ENCODE measurements at places on chromosomes 1 and 21. TPM values are rescaled to one million over a fixed set of nuclear protein-coding genes. Genes with fewer than 3 reads are reported as not detected.

CHRM3 gene
- 0.36 TPM for total RNA-seq

DDAH1 gene
- 0.09 TPM for total RNA-seq

DNA sequence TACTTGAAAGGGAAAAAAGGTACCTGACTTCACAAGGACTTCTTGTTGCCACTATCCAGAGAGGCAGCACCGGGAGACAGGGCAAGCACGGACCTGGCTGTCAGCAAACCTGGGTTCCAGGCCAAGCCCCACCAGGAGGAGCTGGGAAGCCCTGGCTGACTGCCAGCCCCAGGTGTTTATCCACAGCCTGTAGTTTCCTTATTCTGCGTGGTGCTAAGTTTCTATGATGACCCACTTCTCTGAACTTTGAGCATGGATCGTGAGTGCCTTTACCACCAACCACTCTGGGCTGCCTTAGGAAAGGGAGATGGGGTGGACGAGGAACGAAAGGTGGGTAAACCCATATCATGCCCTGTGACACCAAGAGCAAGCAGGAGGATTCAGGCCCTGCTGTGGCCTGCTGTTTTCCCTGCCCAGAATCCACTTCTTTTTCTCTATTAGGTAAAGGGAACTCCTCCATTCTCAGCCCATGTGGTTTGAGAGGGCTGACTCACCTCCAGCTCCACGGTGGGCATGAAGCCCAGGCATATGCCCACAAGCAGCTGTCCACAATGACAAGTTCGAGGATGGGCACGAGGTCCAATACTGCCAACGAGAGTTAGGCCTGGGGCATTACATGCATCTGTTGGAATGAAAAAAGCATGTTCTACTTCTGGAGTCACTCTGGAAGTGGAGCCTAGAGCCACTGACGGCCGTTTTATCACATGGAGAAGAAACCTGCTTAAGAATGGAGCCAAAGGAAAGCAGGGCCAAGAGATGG, 20.3 kb downstream of the TSPAN2 start:
- H3K27me3 ChIP-seq, result no peaks in the 10 kb centered on the region
- DNase-seq, result no peak
- no peak overlapping the region for H3K27ac ChIP-seq
- peaks cover 53% of the 10 kb centered on the region for H3K4me1 ChIP-seq
- H3K36me3 ChIP-seq, result no peaks in the 10 kb centered on the region

- H3K36me3 ChIP-seq, result peaks cover 21% of the 10 kb centered on the region
- H3K4me1 ChIP-seq, result peaks cover 13% of the 10 kb centered on the region
- H3K27me3 ChIP-seq, result no peaks in the 10 kb centered on the region
- H3K4me3 ChIP-seq, result no peak overlapping the region
These were observed 2.7 kb upstream of the PSMD4 start for GRCh38 chr1:151251656-151252470.

Data from activated CD8-positive, alpha-beta T cell treated with anti-CD3 and anti-CD28 coated beads for 36 hours (primary cell).